ENCODE measurements at places on chromosomes 12 and 14. TPM values are rescaled to one million over a fixed set of nuclear protein-coding genes. Genes with fewer than 3 reads are reported as not detected.

Gene BRI3BP
- total RNA-seq = 3.5 TPM

DNA sequence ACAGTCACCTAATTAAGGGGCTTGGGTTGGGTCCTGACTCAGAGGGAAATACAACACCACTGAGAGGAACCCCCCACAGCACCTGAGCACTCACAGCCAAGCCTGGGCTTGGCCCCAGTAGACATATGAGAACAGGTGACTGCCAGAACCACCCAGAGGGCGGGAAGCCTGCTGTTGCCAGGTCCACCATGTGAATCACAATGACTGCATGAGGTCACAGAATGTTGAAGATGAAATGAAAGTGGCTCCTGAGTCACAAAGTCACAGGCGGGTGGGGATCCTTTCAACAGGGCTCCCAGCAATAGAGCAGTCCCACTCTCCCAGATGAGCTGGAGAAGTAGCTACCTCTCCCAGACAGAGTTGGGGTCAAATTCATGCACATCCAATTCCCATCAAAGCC lies at the start of gene LRRC74A:
Gene LRRC74A (plus strand): TSS at position 287 of the 400 bp plus-strand sequence. CDS start 290 bp downstream, outside the sequence.
- no peak for DNase-seq

GRCh38 chr14:71776471-71777360 lies 155.5 kb upstream of the RGS6 start:
- no peak for DNase-seq

DNA sequence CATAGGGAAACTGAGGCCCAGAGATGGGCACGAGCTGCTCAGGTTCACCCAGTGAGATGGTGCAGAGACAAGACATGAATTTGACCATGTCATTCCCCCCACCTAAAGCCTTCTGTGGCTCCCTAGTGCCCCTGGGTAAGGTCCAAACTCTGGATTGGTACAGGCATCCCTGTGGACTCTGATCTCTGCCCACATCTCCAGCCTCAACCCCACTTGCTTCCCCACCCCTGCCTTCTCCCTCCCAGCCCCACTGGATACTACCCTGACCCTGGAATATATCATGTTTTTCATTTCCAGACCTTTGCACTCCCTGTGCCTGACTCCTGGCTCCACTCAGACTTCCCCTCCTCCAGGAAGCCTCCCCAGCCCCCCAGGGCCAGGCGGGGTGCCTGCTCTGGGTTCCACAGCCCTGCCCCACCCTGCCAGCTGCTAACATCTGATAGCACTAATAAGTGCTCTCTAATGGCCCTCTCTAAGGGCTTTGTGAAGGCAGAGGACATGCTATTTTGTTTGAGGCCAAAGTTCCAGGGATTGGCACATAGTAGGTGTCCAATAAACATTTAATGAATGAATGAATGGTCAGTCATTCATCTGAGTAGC lies 1.1 kb upstream of the SDSL start:
- no peak for DNase-seq

DNA sequence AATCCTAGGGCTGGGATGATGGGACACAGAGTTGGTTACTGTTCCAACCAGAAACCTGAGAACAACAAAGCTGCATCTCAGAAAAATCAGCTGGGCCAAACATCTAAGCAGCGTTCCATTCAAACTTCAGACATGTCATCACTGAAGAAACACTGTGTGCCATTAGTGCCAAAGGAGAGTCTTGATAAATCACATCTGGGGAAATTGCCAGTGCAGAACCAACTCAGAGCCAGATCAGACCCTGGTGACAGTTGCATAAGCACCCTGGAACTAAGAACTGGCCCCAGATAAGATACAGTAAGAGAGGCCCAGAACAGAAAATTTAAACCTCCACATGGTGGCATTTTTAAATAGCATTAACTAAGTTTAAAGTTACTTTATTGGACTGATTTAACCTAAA lies 482.8 kb downstream of the PRKD1 start:
- no peak for DNase-seq

DNA sequence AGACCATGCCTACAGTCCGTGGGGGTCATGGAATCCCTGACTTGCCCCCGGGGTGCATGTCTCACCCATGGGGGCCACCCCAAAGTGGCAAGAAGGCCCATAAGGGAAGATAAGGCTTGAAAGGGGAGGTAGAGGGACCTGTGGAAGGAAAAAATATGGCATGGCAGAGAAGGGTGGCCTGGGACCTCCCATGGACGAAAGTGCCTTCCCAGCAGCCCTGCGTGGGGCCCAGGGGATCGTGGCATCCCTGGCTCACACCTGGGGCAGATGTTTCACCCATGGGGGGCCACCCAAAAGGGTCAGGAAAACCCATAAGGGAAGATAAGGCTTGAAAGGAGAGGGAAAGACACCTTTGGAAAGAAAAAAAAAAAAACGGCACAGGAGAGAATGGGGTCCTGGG lies 264.6 kb downstream of the ALG10 start:
- no peak for DNase-seq

GRCh38 chr14:57747036-57747435 lies 118.9 kb downstream of the SLC35F4 start:
- peak; percentile 87 for DNase-seq

- no peak for DNase-seq
Measured at GRCh38 chr12:104350211-104351056, 46.9 kb downstream of the EID3 start.

DNA sequence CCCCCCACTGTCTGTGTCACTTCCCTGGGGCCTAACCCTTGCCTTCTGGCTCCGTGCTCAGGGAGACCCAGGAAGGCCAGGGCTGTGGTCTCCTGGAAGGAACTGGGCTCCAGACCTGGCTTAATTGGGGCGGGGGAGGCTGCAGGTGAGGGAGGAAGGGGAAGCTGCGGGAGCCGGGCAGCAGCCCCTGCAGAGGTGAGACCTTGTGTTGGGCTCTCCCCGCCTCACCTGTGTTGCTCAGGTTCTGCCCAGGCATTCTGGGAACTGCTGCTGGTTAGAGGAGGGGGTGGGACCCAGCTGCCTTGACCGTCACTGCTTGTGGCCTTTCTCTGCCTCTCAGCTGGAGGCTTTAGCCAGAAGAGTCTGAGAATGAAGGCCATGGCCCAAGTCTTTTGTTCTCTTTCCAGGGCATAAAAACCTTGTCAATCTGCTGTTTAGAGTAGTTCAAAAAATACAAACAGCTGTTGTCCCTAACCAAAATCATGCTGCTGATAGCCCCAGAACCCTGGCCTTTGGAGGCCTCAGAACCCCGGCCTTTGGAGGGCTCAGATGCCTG lies 247.6 kb downstream of the CHST11 start:
- DNase-seq = no peak

Gene IGF1
- 50.9 TPM for total RNA-seq

Gene LRRC23
- total RNA-seq = 33.9 TPM

DNA sequence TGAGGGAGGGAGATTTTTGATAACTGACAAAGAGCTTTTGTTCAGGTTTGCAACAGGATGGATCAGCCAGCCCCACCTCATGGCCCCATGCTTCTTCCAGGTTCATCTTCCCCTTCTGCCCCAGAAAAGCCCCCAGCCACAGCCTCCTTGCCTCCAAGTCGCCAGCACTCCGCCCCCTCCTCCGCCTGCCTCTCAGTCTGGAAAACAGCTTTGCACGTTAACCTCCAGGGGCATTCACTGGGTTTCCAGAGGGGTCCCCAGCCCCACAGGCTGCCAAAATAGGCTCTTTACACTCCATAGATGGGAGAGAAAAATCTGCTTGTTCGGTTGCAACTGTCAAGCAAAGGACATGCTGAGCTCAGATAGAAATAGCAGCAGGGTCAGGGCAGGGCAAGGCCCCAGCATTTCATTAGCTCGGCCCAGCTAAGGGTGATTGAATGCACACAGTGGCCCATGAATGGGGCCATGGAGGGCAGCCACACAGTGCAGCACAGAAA lies 253.6 kb downstream of the ZFP36L1 start:
- peak; percentile 28 for DNase-seq

Gene ESR2
- total RNA-seq = 19.8 TPM

DNA sequence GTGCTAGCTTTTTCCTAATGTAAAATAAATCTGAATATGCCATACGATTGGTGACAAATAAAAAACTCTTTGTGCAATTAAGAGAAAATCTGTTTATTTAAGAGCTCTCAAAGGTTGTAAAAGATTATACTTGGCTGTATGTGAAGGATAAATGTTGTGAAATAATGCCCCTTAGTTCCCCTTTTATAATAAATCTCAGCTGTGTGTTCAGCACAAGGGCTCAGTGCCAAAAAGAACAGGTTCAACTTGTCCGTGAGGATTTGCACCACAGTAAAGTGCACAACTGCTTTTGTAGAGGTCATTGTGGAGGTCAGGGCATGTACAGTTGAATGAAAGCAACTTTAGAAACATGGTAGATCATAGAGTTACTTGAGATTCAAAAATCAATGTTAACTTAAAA lies 118.6 kb downstream of the TRMT5 start:
- peak; percentile 56 for DNase-seq

Gene TBX3
- 8.4 TPM for total RNA-seq

Gene CHGA
- 191 TPM for total RNA-seq

DNA sequence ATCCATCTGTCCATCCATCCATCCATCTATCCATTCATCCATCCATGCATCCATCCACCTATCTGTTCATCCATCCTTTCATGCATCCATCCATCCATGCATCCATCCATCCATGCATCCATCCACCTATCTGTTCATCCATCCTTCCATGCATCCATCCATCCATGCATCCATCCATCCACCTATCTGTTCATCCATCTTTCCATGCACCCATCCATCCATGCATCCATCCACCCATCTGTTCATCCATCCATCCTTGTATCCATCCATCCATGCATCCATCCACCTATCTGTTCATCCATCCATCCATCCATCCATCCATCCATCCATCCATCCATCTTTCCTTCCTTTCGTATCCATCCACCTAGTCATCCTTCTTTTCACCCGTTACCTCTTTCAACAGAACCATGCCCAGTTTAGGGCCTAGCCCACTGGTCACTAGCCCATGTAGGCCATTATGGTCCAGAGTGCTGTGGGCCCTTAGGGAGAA lies 66.3 kb downstream of the KIF26A start:
- DNase-seq = no peak

DNA sequence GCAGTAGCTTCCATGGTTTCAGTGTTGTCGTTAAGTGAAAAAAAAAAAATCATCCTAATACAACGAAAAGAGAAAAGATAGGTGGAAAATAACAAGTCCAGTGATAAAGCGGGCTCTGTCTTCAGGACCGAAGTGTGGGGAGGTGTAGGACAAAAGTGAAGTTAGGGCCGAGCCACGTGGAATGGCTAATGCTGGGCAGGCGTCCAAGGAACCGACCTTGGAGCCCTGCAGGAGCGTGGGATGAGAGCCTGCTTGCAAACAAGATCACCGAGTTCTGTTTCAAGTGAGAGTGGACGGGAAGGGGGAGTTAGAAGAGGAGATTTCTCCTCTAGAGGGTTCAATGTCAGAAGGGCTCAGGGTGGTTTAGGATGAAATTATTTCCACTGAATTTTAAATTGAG lies 22.2 kb downstream of the A2ML1 start:
- DNase-seq = peak; percentile 96

- DNase-seq = no peak
Measured at GRCh38 chr12:100554608-100555077, 18.8 kb upstream of the GAS2L3 start.

Data from testis (tissue), 5 donors.